Suprapubic skin (tissue), 4 donors: ENCODE measurements at places on chromosomes 6 and 20. TPM values are rescaled to one million over a fixed set of nuclear protein-coding genes. Genes with fewer than 3 reads are reported as not detected.
A peak's percentile ranks its signal among the peaks of the same experiment; 100 is the strongest.

Gene SLC26A8
- total RNA-seq, result not detected

Gene TCP1
- 150 TPM for total RNA-seq

Gene COL9A1
- not detected for total RNA-seq

GRCh38 chr6:105651969-105652368, 249.1 kb upstream of the PREP start:
- no peak for DNase-seq

Gene PRR18
- total RNA-seq, result not detected

Gene RAB44
- total RNA-seq, result 0.16 TPM

Gene PPIL1
- total RNA-seq, result 9.1 TPM

GRCh38 chr6:20473518-20473917, 60.7 kb upstream of the CDKAL1 start:
- DNase-seq, result no peak

DNA sequence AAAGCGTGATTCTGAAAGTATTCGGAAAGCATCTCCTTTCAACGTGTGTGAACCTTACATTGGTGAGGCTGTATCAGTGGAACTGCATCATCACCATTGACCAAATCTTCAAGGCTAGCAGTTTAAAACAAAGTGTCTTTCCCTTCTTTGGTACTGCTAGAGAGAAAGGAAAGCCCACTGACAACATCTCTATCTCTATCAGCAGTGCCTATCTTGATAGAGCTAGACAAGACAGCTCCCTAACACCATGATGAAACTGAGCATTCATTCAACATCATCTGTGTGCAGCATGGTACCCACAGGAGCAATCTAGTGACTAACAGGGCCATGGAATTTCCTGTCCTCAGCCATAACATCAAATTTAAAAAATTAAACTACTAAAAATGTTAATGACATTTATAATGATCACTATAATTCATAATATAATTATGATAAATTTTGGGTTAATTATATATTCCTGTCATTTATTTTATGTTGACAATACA, 31.5 kb upstream of the EDN1 start:
- DNase-seq, result no peak

DNA sequence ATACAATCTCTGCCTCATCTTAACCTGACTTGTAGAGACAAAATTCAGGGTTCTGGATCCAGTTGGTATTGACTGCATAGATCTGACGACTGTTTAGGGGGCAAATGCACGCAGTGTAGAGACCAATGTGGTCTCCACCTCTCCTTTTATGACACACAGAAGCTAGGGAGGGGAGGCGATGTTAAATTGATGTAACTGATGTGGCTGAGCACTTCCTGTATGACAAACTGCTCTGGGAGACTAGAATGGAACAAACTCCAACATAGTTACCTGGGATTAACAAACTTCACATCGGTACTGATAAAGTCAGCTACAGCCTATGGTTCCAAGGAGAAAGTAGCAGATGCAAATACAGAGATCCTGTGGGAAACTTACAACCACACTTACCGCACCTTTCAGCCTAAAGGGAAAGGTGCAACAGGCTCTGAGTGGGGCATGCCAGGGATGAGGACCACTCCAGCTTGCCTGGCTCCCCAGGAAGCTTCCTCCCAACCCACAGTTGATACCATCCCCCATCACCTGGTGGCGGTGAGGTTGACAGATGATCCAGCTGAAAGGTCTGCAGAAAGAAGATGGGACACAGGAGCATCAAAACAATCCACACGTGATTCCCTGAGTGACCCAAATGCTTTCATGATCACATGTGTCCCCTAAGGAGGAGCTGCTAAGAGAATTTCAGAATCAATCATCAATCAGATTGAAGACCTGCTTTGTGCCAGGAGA, 60.6 kb upstream of the MRPS10 start:
- DNase-seq, result no peak

- no peak for DNase-seq
These were observed 72.2 kb downstream of the RIN2 start for GRCh38 chr20:19830211-19830785.

GRCh38 chr20:22368235-22368634, 216.1 kb downstream of the FOXA2 start:
- no peak for DNase-seq

- DNase-seq, result no peak
These were observed 195.6 kb downstream of the FUT9 start for GRCh38 chr6:96211341-96211740.

Gene TTLL9
- 0.49 TPM for total RNA-seq

DNA sequence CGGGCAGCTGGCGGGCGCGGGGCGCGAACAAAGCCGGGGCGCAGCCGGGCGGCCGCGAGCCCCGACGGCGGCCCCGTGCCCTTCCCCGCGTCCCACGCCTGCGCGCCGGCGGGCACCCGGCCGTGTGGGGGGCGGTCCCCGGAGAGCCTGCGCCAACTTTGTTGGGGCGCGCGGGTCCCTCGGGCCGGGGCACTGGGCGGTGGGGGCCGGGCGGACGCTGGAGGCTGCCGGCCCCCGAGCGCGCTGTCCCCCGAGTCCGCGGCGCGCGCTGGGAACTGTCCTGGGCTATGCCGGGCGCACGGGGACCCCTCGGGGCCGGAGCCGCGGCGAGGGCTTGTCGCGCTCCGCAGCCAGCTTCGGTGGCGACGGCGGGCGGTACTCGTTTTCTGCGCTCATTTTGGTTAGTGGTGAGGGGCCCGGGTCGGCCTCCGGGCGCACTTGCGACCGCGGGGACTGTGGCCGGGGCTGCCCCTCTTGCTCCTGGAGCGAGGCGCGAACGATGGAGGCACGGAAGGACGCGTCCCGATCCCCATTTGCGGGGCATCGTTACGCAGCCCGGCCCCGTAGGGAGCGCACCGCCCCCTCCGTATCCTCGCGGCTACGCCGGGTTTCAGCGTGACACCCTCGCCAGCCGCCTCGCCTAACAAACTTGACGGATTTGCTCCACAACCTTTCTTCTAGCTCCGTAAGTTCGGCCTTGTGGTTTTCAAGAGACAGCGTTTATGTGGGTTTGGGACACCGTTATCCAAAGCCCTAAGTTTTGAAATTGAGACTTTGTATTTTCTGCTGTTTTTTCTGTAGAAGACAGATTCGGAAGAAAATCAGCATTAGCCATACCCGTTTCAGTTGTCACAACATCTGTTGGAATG, 622 bp downstream of the SS18L1 start:
- no peak for DNase-seq

DNA sequence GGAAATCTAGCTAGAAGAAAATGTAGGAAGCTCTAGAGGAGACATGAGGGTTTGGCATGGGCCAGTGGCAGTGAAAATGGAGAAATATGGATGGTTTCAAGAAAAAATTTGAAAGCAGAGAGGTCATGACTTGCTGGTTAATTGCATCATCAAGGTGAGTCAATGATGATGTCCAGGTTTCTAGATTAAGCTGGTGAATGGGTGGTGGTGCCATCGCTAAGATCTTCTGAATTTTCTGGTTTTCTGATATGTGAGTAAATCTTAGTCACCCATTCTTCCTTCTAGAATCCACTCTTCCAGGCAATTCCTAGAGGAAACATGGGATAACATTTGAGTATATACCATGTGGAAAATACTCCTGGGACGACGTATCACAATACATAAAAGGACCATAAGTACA, 25.0 kb downstream of the SH3BGRL2 start:
- DNase-seq, result no peak

GRCh38 chr6:137876547-137876946, 9.5 kb downstream of the TNFAIP3 start:
- no peak for DNase-seq

Gene MED20
- 15.2 TPM for total RNA-seq

GRCh38 chr6:84867521-84867920, 103.1 kb upstream of the TBX18 start:
- no peak for DNase-seq

GRCh38 chr6:155694419-155694790, 238.8 kb upstream of the NOX3 start:
- DNase-seq, result no peak

Gene THBD
- total RNA-seq, result 39.7 TPM

- no peak for DNase-seq
These were observed 114.7 kb upstream of the ZNF217 start for GRCh38 chr20:53708129-53708968.

DNA sequence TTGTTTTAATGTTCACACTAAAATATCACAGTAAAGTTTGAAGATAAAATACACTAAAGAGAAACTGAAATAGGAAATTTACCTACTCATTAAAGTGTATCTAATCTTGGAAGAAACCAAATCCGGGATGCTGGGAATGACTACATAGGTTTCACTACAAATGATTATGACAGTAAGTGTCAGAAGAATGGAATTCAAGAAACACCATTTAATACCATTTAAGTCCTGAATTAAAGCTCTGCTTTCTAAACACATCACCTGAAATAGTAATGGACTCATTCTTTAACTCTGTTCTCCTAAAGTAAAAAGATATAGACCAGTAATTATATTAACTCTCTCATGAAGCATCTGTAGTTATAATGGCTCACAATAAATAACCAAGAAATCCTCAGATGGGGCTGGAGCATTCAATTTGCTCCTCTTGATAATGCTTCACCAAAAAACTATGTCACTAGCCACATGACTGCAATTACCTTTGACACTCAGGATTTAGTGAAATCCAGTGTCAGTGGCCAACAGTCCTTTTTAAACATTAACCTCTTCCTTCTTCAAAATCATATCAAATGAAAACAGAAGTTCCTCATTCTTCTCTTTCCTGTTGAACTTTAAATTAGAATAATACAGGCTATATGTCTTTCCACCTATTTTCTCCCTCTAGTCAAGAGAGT, 41.4 kb downstream of the MAP7 start:
- no peak for DNase-seq

- no peak for DNase-seq
These were observed 39.9 kb upstream of the BEND6 start for GRCh38 chr6:56914798-56915658.

Gene SCUBE3
- 0.23 TPM for total RNA-seq

- no peak for DNase-seq
These were observed 39.5 kb downstream of the ELOVL5 start for GRCh38 chr6:53309059-53309900.

DNA sequence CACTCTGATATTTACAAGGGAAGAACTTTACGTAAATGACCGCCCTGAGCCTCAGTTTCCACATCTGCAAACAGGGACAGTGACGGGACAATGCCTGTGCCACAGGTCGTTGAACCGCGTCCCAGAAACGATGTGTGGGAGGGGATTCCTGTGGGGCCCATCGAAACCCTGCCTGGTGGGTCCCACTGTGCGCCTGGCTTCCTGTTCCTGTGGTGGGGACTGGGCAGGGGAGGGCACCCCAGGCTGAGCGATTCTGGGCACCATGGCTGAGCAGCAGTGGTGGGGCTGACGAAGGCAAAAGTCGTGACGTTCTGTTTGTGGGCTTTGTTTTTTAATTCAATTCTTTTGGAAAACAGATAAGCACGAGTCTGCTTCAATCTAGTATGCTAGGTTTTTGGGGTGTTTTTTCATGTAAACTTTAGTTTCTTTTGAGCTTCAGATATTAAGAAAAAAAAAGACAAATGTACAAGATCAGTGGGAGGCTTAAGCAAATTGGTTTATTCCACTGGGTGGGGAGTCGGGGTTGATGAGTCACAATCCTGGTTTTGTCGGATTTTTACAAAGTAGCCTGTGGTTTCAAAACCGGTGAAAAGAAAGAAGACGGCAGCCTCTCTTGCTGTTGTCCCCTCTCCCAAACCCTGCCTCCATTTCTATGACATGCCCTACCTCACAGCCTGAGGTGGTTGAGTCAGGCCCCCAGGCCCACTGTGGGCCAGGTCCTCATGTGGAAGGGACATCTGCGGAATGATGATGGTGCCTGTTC, 40.4 kb downstream of the GNAS-AS1 start:
- no peak for DNase-seq

GRCh38 chr6:130559166-130559565, 193.3 kb downstream of the TMEM200A start:
- DNase-seq, result no peak

GRCh38 chr6:108145639-108146038, 20.2 kb upstream of the NR2E1 start:
- DNase-seq, result no peak

DNA sequence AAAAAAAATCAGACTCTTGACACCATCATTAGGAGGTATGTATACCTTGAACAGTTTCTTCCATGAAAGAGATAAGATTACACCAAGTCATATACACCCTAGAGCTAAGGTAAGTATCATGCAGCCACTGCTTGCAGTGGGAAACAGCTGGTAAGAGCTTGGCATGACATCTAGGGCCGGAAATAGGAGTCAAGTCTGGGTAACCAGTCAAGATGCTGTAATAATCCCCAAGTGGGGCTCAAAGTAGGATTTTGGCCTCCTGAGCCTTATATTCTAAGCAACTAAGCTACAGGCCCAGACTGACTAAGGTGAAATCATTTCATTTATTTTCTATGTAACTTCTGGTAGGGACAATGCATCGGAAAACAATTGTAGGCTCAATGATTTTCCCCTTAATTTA, 23.9 kb downstream of the TRERF1 start:
- DNase-seq, result no peak

DNA sequence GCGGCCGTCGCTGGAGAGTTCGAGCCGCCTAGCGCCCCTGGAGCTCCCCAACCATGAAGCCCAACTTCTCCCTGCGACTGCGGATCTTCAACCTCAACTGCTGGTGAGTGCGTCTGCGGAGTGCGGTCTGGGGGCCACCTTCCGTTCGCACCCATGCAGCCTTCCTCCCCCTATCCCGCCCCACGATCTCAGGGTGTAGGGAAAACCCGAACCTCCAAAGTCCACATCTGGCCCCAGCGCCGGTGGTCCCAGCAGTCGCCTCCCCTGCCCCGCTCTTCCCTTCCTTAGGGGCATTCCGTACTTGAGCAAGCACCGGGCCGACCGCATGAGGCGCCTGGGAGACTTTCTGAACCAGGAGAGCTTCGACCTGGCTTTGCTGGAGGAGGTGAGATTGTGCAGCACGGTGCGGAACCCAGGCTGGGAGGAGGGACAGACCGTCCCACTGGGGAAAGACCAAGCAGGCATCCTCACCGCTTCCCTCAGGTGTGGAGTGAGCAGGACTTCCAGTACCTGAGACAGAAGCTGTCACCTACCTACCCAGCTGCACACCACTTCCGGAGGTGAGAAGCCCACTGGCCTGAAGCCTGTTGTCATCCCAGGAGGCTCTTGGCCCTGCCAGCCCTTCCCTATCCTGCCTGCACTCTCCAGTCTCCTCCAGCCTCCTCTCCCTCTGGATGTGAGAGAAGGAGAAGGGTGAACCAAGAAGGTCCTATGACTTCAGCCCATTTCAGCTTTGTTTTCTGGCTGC, 719 bp downstream of the SMPD2 start:
- no peak for DNase-seq

- DNase-seq, result peak; percentile 88
These were observed 18.6 kb downstream of the ANKRD60 start for GRCh38 chr20:58209652-58210397.

- DNase-seq, result no peak
These were observed 37.3 kb downstream of the BLTP3A start for GRCh38 chr6:34829137-34829536.

- peak; percentile 86 for DNase-seq
These were observed 773 bp upstream of the AHI1 start for GRCh38 chr6:135498185-135498841.

GRCh38 chr6:81838031-81838430, 85.5 kb upstream of the TENT5A start:
- no peak for DNase-seq

Gene CDSN
- total RNA-seq, result 16.3 TPM
